ENCODE measurements at places on chromosomes 7 and 10. TPM values are rescaled to one million over a fixed set of nuclear protein-coding genes. Genes with fewer than 3 reads are reported as not detected.

DNA sequence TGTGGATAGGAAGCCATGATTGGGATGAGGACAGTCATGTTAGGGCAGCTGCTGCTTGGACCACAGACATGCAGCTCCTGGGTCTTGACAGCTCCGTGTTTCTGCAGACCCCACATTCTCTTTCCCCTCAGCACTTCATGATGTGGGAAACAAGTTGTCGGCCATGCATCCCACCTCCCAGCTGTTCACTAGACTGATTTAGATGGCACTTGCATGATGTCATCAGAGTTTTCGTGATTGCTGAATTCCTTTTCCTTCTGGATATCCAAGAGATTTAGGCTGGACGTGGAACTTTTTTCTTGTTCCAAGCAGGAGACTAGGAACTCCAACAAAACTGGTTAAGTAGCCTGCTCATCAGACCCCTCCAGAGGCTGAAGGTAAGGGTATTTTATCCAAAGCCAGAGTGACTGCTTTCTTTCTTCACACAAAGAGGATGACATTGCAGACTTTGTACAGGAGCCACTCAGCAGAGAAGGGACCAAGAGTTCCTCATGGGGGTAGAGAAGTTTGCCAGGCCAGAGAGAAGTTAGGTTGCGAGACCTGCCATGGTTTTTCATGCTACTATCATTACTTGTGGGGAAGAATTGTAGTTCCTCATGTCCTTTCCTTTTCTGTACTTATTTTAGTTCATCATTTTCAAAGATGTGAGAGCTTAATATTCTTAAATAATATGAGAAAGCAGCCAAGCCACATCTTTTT lies 117.7 kb upstream of the GJD4 start:
- no peak for DNase-seq

DNA sequence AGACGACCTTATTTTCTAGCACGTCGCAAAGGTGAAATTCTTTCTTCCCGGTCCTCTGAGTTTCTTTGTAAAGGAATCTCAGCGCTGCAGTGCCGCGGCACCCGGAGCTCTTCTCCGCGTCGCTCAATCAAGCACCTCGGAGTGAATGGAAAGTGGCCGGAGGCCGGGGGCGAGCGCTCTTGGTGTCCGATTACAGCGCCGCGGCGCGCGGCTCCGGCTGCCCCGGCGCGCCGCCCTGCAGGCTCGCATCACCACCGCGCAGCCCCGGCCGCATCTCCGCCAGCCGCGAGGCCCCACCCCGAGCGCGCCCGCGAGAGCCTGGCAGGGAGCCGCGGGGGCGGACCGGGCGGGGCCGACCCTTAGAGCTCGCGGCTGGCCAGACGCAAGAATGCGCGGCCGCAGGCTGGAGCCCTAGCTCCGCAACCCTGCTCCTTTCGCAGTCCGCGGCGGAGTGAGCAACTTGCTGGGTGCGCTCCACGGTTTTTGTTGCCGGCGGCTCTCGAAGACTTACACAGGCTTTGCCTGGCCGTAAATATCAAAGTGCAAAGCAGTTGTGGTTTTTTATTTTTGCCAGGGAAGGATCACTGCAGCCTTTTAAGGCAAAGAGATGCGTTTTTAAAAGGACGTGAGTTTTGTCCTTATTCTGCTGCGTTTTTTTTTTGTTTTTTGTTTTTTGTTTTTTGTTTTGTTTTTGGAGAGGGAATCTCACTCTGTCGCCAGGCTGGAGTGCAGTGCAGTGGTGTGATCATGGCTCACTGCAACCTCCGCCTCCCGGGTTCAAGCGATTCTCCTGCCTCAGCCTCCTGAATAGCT lies at the start of gene SEMA3C:
TSS of gene SEMA3C (minus strand) at position 143 of the 813 bp plus-strand sequence. CDS start 2,270 bp downstream, outside the sequence.
- DNase-seq = peak; percentile 95

IDI2 gene
- not detected for total RNA-seq

- no peak for DNase-seq
Observed at GRCh38 chr10:22674573-22674930, 39.8 kb downstream of the PIP4K2A start.

DNA sequence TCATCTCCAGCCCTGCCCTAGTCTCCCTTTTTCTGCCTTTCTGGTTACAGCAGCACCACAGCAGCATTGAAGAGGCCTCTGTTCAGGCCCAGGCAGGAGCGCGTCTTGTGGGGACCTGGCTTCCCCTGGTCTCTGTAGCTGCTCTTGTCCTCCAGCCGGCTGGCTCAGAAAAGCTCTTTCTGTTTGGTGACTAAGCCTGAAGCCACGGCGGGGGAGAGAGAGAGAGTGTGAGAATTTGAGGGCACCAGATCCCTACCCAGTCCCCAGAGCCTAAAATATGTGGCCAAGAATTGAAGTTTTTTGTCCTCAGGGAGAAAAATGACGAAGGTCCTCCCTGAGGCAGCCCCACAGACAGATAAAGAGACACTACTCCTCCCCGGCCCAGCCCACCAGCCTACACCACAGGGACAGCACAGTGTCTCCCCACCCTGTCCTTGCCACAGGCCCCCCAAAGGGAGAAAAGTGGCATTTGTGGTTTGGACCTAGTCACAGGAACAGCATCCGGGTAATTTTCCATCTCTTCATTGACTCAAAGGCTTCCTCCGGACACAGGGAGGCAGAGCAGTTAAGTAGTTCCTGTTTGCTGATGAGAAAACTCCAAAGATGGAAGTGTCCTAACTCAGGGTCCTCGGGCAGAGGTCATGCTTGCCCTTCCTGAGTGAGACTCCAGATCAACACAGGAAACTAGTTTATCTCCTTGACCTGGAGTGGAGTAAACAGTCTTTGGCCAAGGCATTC lies 13.3 kb upstream of the FAM180A start:
- no peak for DNase-seq

PON2 gene
- 123 TPM for total RNA-seq

MSANTD7 gene
- 11.6 TPM for total RNA-seq

IFIT1B gene
- total RNA-seq = not detected

NAT16 gene
- not detected for total RNA-seq

DNA sequence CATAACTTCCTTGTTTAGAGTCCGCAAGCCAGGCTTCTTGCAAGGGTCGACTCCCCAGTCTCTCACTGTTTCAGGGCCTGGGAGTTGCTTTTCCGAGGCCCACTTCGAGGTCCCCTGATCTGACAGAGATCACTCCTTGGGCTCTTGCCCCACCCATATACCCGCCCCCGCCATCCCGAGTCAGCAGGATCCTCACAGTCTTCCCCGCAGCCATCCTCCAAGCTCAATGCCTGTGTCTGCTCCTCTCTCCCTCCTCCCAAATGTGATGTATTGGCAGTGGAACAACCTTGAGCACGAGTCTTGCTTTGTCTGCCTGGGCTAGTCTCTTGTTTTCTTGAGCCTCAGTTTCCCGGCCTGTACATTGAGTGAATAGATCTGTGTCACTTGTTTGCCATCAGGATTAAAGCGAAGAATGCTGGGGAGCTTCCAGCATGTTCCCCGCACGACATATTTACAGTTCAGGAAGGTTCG lies 2.4 kb upstream of the HMX2 start:
- no peak for DNase-seq

ACHE gene
- 1.7 TPM for total RNA-seq

DNA sequence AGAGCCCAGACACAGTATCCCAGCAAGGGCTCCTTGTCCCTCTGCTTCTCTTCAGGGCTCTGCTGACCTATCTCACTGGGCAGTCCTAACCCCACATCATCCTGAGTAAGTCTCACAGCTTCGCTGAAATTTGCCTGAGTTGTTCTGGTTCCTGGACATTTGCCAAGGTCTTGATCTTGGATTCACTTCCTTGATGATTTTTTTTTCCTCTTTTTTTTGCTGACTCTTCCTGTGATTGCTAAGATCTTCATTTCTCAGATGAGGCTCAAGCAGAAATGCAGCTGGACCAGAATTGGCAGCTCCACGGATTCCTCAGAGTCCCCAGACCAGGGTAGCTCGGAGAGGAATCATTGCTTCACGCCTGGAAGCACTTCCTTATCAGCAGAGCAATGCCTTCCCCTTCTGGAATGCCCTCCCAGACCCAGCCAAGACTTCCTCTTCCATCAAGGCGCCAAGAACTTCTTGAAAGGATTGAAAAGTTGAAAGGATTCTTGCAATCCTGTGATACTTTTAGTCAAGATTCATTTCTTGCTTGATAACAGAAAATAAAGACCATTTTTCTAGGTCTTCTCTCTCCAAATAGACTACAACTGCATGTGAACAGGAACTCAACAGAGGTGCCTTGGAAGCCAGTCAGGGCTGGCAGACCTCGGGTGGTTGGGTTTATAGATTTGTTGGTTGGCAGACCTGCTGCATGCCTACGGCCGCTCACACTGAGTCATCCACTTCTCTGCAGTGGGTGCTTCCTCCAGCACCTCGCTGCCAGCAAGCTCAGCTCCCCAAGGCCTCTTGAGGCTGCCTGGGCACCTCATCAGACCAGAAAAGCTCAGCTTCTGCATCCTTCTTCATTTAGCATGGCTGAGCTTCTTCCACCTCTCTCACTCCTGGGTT lies 8.8 kb upstream of the AFAP1L2 start:
- DNase-seq = no peak

GRCh38 chr7:138610671-138611170 lies 90.4 kb downstream of the SVOPL start:
- DNase-seq = no peak

GRCh38 chr10:15213461-15213861 lies 45.0 kb upstream of the NMT2 start:
- DNase-seq = no peak

DNA sequence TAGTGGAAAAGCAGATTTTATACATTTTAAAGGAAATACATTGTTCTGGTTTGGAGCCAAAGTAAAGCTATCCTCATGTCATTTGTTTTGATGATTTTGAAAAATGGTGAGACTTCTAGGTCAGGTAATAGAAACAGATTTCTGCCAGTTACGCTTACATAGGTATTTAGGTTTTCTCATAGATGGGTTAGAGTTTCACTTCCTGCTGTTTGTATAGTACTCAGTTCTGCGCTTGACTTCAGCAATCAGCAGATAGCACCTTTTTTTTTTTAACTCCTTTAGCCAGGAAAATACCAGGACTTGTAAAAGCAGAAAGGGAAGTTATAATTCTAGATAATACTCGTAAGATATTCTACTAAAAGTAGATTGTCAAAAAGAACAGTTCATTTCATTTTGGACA lies 209.8 kb upstream of the POM121L12 start:
- no peak for DNase-seq

TMEM243 gene
- total RNA-seq = 4.2 TPM

- DNase-seq = no peak
Observed at GRCh38 chr7:113083816-113084495, 2.7 kb downstream of the GPR85 start.

DNA sequence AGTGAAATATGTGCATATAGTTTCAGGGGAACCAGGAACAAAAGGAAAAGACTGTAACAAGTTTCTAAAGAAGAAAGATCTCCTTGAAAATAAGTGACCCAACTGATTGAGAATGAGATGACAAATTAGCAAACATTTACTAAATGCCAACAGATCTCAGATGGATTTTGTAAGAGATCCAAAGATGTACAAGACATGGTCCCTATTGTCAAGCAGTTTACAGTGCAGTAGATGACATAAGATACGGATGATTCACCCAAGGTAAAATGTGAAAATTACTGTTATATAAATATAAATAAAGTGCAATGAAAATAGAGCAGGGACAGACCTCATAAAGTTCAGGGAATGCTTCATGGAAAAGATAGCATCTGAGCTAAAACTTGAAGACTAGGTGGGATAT lies 121.5 kb upstream of the FZD1 start:
- no peak for DNase-seq

- no peak for DNase-seq
Observed at GRCh38 chr7:20594023-20594422, 21.4 kb upstream of the ABCB5 start.

DNA sequence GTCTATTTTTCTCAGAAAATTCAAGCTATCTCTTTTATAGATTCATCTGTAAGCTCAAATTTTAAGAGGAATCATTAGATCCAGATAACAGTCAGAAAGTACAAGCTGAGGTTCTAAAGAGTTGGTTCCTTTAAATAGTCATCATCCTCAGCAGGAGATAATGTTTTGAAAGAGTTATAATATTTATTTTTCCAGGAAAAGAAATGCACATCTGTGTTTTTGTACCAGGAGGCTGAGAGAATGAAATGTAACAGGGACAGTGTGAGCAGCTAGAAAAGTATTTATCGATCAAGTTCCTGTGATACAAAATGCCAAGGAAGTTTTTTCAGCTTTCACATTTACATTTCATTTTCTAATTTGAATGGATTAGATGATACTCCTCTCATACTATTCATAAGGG lies 120.2 kb upstream of the LRRTM3 start:
- DNase-seq = no peak

DNA sequence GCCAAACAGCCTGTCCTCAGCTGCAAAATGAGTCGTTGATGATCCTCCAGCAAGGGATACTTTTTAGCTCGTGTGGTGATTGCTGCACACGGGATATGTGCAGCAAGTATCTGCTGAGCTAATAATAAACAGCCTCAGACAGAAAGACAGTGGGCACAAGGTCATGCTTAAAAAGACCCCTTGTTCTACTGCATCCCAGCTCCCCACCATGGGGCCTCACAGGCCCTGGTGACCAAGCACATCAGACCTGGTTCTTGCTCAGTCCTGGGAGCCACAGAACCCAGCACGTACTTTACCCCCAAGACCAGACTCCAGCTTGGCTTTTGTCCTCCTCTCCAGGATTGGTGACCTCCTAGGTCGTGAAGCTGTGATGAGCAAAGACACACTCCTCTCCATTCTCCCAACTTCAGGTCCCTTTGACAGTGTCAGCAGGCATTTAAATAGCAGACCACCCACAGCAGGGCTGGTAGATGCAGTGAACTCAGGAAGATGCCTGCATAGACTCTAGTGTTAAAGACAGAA lies 50.5 kb downstream of the EGFR start:
- DNase-seq = no peak

KDM7A gene
- 10.9 TPM for total RNA-seq

- no peak for DNase-seq
Observed at GRCh38 chr10:1633783-1634182, 103.5 kb downstream of the ADARB2 start.

GRCh38 chr10:46523962-46524471 lies 32.4 kb downstream of the GPRIN2 start:
- no peak for DNase-seq

GRCh38 chr10:7300384-7300971 lies 110.4 kb downstream of the SFMBT2 start:
- no peak for DNase-seq

GRCh38 chr10:132459301-132460003 lies 62.5 kb downstream of the PWWP2B start:
- no peak for DNase-seq

DNA sequence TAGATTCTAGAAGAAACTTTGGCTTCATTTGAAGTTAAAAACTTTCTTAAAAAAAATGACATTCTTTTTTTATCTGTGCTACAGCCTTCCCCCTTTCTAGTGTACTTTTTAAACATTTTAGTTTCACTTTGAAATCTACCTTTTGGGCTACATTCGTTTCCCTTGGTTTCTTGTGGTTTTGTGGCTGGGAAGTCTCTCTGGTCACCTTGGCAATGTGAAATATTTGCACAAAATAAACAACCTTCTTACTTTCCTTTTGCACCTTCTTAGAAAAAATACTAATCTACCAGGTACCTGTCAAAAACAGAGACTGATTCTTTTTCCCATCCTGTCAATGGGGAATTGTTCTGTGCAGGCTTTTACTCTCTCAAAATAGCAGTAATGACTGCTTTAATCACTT lies 350.2 kb downstream of the GATA3 start:
- DNase-seq = no peak

- peak; percentile 36 for DNase-seq
Observed at GRCh38 chr7:36280840-36281812, 108.5 kb upstream of the ANLN start.

MYH16 gene
- 0.22 TPM for total RNA-seq

CAMK2B gene
- total RNA-seq = 0.22 TPM
